NCI-H2227 treated with DMSO at 0.1 percent for 48 hours (cell line): ENCODE measurements at places on chromosomes 7 and 10.

DNA sequence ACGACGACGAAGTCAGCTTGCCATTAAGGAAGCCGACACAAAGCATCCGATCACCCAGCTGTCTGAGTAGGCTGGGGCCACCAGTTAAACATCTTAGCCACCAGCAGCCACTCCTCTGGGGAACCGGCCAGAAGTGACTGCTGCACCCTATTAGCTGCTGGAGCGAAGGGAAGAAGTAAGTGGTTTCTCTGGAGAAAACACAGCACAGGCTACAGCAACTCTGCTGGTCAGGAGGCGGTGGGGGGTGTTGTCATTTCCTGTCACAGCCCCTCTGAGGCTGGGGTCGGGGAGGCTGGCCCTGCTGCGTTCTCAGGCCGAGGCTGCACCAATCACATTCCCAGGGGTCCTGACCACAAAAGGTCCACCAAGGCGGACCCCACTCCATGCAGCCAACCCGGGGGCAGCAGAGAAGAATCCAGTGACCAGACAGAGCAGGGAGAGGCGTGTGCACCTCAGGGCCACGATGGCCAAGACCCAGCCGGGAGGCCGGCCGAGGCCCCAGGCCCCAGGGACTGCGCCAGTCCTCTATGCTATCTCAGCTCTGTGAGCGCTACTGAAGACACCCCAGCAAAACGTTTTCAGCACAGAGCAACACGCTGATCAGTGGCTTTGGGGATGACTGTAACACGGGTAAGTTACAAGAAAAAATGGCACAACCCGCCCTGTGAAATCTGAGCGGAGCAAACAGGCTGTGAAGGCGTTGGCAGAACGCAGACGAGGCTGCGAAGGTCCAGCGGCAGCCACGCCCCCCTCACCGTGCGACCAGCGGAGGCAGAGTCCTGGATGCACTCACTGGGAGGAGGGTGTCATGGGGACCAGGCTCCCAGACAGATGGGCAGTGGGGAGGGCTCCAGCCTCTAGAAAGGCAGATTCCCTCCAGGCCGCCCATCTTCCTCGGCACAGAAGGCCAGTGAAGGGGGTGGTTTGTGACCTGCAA, 24.8 kb downstream of the STK32C start:
- no peak for DNase-seq

DNA sequence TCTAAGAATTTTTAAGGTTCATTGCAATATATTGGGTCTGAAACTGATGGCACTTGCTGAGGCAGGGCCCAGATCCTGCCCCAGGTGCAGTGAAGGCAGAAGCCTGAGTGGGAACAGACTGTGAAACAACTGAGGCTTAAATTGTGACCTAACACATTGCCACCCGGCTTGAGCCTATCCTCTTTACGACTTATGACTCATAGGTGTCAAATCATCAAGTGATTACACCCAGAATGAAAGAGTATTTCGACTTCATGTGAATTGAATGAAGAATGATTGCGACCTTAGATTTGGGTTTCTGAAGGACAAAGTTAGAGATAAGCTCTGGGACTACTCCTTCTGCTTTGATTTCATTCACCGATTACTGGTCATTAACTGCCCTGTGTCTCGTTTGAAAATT, 200.9 kb downstream of the CREB5 start:
- DNase-seq: no peak

- no peak for DNase-seq
Measured at GRCh38 chr10:110672580-110672919, 28.4 kb downstream of the RBM20 start.

DNA sequence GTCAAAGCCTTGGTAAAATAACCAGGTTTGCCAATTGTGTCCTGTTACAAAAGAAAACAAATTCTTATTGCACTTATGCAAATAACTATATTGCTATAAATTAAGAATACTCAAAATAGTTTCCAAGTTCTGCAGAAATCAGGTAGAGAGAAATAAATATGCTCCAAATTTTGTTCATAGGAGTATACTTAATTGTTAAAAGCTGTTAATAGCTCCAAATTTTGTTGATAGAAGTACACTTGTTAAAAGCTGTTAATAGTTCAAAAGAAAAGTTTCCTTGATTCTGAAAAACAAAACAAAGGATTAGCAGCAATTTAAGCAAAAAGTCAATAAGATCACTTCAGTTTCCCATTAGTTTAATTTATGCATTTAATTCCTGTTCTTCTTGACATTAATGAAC, 46.4 kb upstream of the ZNF138 start:
- DNase-seq: no peak

GRCh38 chr7:2272031-2272430, 30.0 kb downstream of the NUDT1 start:
- no peak for DNase-seq

GRCh38 chr10:49359349-49360270, 36.3 kb downstream of the DRGX start:
- no peak for DNase-seq

- no peak for DNase-seq
Measured at GRCh38 chr10:2938869-2939268, 128.5 kb upstream of the PFKP start.

DNA sequence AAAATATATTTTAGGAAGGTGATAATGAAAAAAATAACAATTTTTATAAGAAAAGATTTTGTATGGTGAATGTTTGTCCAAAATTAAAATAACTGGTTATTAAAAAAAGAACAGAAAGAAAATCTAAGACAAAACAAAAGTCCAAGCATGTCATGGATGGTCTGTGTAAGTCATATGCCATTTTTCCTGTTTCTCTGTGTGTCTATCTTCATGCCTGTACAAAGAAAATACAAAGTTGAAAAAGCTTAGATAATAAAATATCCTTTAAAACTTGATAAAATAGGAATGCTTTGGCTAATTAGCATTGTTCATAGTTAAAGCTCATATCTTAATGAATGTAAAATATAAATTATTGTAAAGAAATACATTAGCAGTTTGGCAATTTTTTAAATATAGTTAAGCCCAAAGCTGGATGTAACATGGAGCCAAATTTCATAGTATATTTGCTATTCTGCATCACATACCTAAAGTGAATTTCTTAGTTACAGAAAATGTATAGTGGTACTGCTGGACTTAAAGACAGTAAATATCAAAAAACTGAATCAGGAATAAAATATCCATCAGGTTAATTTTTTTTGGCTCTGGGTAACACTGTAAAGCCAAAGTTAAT, 661.1 kb downstream of the PCDH15 start:
- DNase-seq: no peak

DNA sequence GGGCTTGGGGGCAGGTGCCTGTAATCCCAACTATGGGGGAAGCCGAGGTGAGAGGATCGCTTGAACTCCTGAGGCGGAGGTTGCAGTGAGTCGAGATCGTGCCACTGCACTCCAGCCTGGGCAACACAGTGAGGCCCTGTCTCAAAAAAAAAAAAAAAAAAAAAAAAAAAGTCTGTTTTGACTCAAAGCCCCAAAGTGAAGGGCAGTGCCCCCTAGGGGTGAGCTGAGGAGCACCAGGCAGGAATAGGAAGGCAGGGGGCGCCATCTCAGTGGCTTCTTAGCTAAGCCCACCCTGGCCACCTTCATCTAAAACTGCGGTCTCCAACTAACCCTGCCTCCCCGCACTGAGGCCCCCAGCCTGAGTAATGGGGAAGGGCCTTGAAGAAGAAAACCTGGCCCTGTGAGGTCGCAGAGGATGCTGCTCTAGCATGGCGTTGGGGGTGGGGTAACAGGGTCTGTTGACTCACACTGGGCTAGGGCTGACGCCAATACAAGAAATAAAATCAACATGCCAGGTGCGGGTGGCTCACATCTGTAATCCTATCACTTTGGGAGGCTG, 9.8 kb downstream of the PODXL start:
- DNase-seq: no peak

- peak; percentile 26 for DNase-seq
Measured at GRCh38 chr7:150357270-150357669, 11.4 kb upstream of the REPIN1 start.

DNA sequence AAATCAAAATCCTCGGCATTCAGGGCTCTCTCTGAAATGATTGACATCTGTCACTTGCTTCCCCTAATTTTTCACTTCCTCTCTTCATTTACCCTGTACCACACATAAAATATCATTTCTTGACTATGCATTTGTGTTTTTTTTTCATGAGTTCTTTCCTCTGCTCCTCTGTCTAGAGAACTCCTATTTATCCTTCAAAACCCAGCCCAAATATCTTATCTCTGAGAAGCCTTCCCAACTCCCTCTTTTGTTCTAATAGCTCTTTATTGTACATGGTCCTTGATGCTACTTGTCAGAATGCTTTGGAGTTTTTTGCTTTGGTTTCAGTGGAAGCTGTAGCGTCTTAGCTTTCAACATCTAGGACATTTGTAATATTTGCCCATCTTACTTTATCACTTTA, 190.2 kb upstream of the CTBP2 start:
- no peak for DNase-seq

GRCh38 chr7:101657171-101657570, 28.1 kb upstream of the MYL10 start:
- no peak for DNase-seq

DNA sequence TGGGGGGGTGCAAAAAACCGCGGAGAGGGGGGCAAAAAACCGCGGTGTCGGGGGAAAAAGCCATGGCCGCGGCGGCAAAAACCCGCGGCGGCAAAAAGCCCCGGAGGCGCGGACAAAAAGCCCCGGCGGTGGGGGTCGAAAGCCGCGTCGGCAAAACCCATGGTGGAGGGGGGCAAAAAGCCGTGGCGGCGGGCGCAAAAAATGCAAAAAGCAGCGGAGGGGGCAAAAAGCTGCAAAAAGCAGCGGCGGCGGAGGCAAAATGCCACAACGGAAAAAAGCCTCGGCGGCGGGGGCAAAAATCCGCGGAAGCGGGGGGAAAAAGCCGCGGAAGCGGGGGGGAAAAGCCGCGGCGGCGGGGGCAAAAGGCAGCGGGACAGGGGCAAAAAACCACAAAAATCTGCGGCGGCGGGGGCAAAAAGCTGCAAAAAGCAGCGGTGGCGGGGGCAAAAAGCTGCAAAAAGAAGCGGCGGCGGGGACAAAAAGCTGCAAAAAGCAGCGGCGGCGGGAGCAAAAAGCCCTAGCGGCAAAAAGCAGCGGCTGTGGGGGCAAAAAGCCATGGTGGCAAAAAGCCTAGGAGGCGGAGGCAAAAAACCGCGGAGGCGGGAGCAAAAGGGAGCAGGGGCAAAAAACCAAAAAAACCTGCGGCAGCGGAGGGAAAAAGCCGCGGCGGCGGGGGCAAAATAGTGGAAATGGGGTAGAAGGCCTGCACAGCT, 418.9 kb downstream of the ZNF716 start:
- DNase-seq: peak; percentile 0

DNA sequence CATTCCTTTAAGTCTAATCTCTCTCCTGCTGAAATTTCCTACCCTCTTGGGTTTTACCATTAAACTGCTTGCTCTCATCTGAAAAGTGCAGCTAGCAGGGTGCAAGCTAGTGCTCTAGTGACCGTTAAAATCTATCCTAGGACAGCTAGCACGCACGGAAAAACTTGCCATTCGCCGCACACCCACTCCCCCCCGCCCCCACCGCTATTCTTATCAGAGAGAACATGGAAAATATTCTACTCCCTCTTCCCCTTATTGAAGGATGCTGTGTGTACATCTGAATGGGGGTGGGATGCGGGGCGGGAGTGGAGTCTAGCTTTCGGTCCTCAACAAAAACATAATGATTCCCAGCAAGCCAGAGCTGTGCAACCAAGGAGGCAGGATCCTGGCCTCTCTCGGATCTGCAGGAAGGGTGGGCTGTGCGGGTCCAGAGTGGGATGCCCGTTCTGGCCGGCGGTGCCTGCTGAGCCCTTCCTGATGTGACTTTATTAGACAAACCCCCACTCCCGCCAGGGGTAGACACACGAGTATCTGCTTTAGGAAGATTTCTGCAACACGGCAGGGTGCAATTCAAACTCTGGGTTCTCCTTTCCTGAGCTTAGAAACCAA, 1.1 kb upstream of the ADRA2A start:
- no peak for DNase-seq

GRCh38 chr7:55160539-55160938, 141.7 kb downstream of the EGFR start:
- no peak for DNase-seq

- no peak for DNase-seq
Measured at GRCh38 chr7:47893238-47893637, 55.0 kb downstream of the PKD1L1 start.

GRCh38 chr10:128614016-128614605, 487.9 kb upstream of the MKI67 start:
- DNase-seq: no peak

GRCh38 chr7:35261476-35262285, 7.8 kb upstream of the TBX20 start:
- DNase-seq: no peak

- no peak for DNase-seq
Measured at GRCh38 chr7:7417851-7418250, 117.8 kb downstream of the COL28A1 start.

DNA sequence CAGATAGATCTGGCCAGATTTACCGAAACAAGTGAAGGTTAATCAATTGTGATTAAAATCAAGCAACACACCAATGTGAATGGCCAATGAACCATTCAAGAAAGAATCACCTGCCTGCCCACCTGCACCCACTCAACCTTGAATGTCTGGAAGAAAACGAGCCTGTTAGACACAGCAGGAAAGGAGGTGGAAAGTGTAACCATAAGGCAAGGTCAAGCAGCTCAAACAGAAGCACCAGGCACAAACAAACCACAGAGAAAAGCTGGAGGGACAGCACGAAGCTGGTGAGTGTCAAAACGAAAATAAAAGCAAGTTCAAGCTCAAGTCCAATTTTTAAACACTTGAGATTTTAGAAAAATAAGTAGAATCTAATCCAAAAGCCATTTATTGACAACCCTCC, 64.9 kb downstream of the STEAP1B start:
- DNase-seq: no peak

- DNase-seq: no peak
Measured at GRCh38 chr10:88841316-88842111, 10.1 kb downstream of the ANKRD22 start.

DNA sequence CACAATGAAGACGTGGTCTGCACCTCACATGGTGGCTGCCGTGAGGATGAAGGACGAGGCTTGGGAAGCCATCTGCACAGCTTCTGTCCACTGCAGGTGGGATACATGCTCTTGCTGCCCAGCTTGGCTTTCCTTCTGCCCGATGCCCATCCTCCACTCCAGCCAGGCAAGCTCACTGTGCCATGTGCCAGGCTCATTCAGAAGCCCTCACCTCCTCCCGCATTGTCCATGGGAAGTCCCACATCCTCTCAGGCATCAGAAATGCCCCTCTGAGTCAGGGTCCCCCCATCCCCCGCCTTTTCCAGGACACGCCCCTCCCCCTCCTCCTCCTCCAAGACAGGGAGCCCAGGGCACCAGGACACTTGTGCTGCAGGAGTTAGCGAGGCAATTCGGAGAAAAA, 4.6 kb upstream of the NOM1 start:
- no peak for DNase-seq

GRCh38 chr10:69141304-69141703, 17.3 kb downstream of the VPS26A start:
- DNase-seq: no peak
